ENCODE measurements at places on chromosomes 1 and 21. TPM values are rescaled to one million over a fixed set of nuclear protein-coding genes. Genes with fewer than 3 reads are reported as not detected.

Gene FABP3
- polyA plus RNA-seq: 0.58 TPM

Gene VWA1
- polyA plus RNA-seq: 6.5 TPM

Gene DNM3
- 2.0 TPM for polyA plus RNA-seq

Gene LDLRAD1
- polyA plus RNA-seq: not detected

Gene CHIA
- not detected for polyA plus RNA-seq

Gene YY1AP1
- 45.2 TPM for polyA plus RNA-seq
